ENCODE measurements at places on chromosomes 12 and 14.

DNA sequence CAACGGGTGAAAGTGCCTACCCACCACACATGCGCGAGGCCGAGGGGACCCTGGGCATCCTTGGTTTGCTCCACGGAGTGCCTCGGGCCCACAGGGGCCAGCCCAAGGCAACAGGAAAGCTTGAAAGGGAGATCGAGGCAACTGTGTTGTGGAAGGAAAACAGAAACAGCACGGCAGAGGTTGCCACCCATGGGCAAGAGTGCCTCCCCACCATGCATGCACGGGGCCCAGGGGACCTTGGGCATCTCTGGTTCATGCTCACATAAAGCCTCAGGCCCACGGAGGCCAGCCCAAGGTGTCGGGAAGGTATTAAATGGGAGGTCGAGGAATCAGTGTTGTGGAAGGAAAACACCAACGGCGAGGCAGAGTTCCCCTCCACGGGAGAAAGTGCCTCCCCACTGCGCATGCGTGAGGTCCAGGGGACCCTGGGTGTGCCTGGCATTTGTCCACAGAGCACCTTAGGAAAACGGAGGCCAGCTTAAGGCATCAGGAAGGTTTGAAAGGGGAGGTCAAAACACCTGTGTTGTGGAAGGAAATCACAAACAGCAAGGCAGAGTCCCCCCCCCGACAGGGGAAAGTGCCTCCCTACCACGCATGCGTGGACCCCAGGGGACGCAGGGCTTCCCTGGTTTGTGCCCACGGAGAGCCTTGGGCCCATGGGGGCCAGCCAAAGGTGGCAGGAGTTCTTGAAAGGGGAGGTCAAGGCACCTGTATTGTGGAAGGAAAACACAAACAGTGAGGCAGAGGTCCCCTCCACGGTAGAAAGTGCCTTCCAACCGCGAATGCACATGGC, 367.3 kb downstream of the ALG10 start:
- no peak for DNase-seq

- no peak for DNase-seq
These were observed 23.9 kb downstream of the PHLDA1 start for GRCh38 chr12:76007640-76008039.

- no peak for DNase-seq
These were observed 113.3 kb upstream of the ATP2B1 start for GRCh38 chr12:89821896-89822295.

- DNase-seq, result no peak
These were observed 58.1 kb upstream of the PLEKHG3 start for GRCh38 chr14:64646103-64646502.

DNA sequence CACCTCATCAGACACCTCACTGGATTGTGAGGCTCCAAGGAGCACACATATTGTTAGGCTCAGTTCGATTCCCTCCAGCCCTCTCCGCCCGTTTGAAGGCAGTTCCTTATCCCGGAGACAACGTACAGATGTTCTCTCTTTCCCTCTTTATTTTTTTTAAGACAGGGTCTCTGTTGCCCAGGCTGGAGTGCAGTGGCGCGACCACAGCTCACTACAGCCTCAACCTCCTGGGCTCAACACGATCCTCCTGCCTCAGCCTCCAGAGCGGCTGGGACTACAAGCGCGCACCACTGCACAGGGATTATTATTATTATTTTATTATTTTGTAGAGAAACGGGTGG, 718 bp upstream of the TROAP start:
- no peak for DNase-seq

DNA sequence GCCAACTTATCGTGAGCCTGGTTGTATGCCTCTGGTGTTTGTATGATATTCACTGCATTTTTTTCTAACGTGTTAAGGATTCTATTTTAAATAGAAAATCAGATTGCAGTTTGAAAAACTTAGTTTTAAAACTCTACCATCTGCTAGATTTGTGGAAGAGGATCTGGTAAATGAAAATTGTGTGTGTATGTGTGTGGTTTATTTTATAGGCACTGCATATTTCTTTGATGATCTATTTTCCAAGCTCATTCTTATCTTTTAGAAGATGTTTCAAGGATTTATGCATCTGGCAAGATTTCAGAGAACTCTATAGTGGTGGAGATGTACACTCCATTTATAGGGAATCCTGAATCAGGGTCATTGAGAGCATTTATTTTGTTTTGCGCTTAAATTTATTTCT, 69.8 kb downstream of the HMGA2 start:
- no peak for DNase-seq

GRCh38 chr12:5777451-5777850, 167.6 kb downstream of the ANO2 start:
- no peak for DNase-seq

DNA sequence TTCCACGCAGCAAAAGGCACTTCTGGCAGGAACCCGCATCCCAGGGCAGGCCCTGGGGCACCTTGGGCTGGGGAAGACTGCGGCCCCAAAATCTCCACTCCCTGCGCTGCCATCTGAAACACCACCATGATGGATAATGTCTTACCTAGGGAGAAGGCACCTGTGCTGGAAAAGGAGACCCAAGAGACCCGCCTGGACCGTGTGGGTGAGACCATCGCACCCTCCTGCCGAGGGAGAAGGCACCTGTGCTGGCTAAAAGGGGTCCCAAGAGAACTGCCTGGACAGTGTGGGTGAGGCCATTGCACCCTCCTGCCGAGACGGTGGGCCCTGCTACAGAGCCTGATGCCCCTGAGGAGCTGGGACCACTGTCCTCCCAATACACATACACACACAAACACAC, 24.8 kb upstream of the INF2 start:
- no peak for DNase-seq

DNA sequence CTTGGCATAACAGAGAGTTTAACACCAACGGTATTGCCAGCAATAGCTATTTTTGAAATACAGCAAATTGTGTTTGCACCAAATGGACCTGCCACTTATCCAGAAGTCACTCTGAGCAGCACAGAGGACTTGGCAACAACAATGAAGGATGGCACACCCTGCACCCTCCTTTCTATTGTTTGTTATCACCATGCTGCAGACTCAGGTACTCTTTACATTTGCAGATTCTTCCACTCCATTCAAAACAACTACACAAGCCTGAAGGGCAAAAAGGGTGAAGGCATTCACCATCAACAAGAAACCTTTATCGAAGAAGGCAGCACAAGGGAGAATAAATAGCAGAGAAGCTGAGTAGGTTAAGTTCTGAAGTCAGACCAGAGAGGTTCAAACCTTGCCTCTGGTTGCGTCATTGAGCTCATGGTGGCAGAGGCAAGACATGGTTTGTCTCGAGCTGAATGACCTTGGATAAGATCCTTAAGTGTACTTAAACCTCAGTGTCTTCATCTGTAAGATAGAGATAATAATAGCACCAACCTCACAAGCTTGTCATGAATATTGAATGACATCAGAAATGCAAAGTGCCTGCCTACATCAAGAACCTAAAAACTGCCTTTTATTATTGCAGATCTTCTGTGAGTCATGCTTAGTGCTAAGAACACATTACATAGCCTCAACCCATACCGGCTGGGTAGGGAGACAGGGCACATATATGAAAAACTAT, 1.4 kb upstream of the ACSM4 start:
- no peak for DNase-seq

DNA sequence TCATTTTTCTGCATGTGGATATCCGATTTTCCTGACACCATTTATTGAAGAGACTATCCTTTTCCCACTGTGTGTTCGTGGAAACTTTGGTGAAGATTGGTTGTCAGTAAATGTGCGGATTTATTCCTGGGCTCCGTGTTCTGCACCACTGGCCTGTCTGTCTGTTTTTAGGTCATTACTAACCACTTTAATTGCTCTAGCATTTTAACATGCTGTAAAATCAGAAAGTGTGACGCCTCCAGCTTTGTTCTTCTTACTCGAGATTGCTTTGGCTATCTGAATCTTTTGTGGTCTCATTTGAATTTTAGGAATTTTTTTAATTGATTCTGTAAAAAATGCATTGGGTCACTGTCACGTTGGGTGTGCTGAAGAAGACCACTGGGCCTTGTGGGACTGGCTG, 1458.7 kb downstream of the AACS start:
- no peak for DNase-seq
